Activated T-cell treated with anti-CD3 and anti-CD28 coated beads, Interleukin-2, amount 50 U/mL, for 4 hours (primary cell): ENCODE measurements at places on chromosomes 11 and 22. TPM values are rescaled to one million over a fixed set of nuclear protein-coding genes. Genes with fewer than 3 reads are reported as not detected.

The VEGFB gene
- total RNA-seq, result 41.5 TPM

- no peak for DNase-seq
Observed at GRCh38 chr11:47587039-47587716, 700 bp downstream of the FAM180B start.

- no peak for DNase-seq
Observed at GRCh38 chr11:62142043-62142375, 18.2 kb downstream of the INCENP start.

GRCh38 chr11:37978647-37979046 lies 1380.6 kb upstream of the RAG2 start:
- DNase-seq, result no peak

GRCh38 chr11:59865031-59865430 lies 1.3 kb downstream of the TCN1 start:
- DNase-seq, result no peak

GRCh38 chr11:1121813-1122663 lies 35.7 kb upstream of the MUC5AC start:
- no peak for DNase-seq

- no peak for DNase-seq
Observed at GRCh38 chr11:20093775-20094174, 66.5 kb downstream of the DBX1 start.

- peak; percentile 50 for DNase-seq
Observed at GRCh38 chr11:64553554-64554201, 37.3 kb upstream of the SLC22A12 start.

- DNase-seq, result no peak
Observed at GRCh38 chr11:44695169-44695833, 31.5 kb upstream of the TSPAN18 start.

The ZNF280B gene
- total RNA-seq, result 2.6 TPM

DNA sequence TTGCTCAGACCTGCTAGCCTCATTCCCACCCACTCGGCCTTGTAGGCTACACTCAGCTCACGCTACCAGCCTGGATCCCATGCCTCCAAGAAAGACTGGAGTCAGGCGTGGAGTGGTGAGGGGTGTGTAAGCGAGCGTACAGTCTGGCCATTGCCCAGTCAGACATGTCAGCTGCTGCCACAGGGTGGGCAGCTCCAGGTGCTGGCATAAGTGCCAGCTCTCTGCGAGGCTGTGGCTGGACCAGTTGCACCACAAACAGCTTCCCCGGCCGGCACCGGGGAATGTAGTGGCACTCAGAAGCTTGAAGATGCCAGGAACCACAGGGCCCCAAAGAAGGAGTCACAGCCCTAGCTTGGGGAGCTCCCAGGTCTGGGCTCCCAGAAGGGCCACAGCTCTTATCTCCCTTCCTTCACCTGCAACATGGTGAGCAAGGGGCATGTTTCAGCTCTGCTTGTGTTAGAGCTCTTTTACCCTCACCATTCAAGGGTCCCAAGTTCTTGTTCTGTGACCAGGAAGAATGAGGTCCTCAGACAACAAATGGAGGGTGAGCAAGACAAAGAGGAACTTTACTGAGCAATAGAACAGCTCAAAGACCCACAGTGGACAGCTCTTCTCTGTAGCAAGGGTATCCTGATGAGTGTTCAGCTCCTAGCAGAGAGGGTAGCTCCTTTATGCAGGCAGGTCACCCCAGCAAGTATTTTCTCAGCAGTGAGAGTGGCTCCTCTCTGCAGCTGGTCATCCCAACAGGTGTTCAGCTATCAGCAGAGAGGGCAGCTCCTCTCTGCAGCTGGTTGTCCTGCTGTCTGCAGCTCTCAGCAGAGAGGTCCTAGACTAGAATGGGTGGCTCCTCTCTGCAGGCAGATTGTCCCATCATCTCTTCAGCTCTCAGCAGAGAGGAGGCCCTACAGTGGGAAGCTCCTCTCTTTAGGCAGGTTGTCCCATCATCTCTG lies 6.0 kb downstream of the SBF2 start:
- no peak for DNase-seq

GRCh38 chr11:65100674-65101350 lies 4.8 kb downstream of the VPS51 start:
- DNase-seq, result no peak

GRCh38 chr22:36336246-36337182 lies 51.3 kb downstream of the MYH9 start:
- no peak for DNase-seq

The HEPN1 gene
- not detected for total RNA-seq

The C22orf42 gene
- total RNA-seq, result not detected

DNA sequence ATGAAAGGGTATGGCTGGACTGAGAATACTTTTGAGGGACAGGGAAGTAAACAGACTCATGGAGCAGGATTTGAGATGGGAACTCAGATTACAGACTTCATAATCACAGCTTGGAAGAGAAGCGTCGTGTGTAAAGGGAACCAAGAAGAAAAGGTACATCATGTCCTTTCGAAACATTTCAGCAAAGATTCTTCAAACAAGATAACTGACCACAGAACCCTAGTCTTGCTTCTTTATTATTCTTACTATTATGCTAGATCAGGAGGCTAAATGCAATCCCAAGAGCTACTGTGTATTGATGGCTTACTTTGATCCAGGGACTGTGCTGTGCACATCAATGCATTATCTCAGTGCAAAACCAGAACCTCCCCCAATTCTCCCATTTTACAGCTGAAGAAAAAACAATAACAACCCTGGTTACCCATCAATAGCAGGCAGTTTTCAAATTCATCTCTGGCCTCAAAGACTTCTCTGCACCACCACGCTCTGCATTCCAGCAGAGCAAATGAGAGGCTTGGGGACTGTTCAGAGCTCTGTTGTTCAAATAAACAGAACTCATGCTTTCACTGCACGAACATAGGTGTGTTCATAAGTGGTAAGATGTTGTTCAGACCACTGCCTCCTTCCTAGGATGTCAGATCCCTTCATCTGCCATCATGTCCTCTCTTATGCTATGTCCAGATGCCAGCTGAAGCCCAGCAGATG lies 104.8 kb upstream of the NAV2 start:
- DNase-seq, result no peak

The LUZP2 gene
- total RNA-seq, result not detected

The ATL3 gene
- total RNA-seq, result 49.1 TPM

DNA sequence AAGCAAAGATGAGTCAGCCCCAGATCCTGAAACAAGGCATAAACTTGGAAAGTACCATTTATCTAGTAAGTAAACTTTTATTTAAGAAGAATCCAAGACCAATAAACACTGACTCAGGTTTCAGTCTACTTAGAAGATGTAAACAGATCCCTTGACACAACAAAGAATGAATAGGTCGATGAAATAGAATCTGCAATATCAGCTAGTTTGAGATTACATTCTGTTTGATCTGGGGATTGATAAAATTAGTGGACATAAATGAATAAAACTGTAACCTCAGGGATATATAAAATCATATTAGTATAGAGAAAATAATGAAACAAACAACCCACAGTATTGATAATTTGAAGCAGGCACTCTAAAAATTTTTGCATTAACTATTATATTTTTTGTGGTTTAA lies 708.9 kb downstream of the FAM181B start:
- DNase-seq, result no peak

- DNase-seq, result no peak
Observed at GRCh38 chr11:60530454-60531100, 15.4 kb downstream of the MS4A13 start.

- no peak for DNase-seq
Observed at GRCh38 chr11:94825031-94825430, 56.9 kb downstream of the AMOTL1 start.

The RAG1 gene
- 0.08 TPM for total RNA-seq

DNA sequence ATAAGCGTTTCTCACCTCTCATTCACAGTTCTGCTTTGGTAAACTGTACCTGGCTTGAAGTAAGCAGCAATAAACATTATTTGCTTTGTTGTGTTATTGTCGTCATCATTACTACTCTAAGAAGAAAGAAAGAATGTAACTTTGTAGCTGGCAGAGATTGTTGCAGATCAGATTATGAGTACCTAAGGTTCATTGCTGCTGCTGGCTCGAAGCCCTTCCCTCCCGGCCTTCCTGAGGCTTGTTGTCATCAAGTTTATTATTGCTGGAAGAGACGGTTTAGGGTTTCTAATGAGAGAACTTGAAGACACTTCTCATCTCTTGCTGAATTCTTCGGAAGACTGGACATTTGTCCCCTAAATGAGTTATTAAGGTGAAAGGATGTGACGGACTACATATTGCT lies 101.3 kb downstream of the GRAMD1B start:
- DNase-seq, result no peak

DNA sequence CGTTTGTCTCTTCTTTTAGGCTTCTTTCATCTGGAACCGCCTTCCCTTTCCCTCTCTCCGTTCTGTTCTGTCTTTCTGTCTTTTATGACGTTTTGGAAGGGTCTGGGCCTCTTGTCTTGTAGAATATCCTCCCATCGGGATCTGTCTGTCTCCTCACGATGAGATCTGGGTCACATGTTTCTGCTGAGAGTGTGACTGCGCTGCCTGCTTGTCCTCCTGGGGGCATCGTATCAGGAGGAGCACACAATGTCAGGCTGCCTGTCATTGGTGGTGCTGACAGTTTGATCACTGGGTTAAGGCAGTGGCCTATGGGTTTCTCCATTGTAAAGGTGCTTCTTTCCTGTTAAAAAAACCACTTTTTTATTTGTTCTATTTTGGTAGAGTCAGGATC lies 60.4 kb upstream of the PARVG start:
- no peak for DNase-seq

- DNase-seq, result no peak
Observed at GRCh38 chr11:130478204-130478701, 29.8 kb downstream of the ADAMTS15 start.

The MAJIN gene
- total RNA-seq, result not detected

- DNase-seq, result no peak
Observed at GRCh38 chr11:42960521-42961088, 351.2 kb upstream of the API5 start.

DNA sequence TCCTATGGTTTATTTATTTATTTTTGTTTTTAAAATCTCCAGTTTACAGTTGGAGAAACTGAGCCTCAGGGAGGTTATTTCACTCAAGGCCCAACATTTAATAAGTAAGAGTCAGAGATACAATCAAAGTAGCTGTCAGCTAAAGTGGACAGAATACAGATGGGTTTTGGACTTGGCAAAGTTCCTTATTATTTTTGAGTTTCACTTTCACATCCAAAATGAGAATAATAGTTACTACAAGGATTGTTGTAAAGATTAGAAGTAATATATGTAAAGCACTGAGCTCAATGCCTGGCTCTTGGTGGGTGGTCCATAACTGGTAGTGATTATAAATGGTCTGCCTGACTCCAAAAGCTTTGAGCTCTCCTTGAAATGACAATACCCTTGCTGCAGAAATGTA lies 87.5 kb upstream of the SESN3 start:
- DNase-seq, result no peak

The CASP1 gene
- 11.5 TPM for total RNA-seq

DNA sequence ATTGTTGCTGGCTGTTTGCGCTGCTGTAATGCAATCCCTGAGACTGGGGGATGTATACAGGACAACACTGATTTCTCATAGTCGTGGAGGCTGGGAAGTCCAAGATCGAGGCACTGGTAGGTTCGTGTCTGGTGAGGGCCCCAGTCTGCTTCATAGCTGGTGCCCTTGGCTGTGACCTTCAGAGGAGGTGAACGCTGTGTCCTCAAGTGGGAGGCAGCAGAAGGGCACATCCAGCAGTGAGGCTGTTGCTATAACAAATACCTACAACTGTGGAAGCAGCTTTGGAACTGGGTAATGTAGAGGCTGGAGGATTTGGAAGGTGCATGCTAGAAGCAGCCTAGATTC lies 21.3 kb downstream of the KRTAP5-5 start:
- no peak for DNase-seq

The XKR3 gene
- total RNA-seq, result not detected

DNA sequence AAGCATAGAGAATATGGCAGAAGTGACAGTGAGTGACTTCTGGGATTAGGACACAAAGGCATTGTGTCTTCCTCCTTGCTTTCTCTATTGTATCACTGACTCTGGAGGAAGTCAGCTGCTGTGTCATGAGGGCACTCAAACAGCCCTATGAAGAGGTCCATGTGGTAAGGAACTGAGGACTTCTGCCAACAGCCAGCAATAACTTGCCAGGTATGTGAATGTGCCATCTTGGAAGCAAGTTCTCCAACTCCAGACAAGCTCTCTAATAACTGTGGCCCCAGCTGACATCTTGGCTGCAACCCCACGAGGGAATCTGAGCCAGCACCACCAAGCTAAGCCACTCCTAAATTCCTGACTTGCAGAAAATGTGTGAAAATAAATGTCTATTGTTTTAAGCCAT lies 83.6 kb upstream of the ZBED5 start:
- no peak for DNase-seq

GRCh38 chr11:72358466-72359405 lies 75.6 kb downstream of the CLPB start:
- no peak for DNase-seq

DNA sequence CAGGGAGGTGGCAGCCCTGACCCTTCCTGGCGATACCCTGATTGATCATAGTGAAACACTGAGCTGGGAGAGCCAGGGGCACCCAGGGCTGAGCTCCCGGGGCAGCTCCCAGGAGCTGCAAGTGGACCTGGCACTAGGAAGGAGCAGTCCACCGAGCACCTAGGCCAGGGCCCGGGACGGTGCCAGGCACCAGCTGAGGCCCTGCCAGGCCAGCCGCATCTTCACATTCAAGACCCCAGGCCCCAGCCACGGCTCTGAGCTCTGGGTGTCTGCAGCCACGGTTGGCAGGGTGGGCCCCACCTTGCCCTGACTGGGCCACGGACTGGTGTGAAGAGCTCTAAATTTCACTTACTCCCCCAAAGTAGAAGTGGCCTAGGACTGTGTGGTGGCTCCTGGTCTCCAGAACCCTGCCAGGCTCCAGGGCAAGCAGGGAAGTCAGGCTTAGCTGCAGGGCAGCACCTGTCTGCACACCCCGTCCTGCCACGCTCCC lies 58.3 kb downstream of the RTN4R start:
- DNase-seq, result no peak

DNA sequence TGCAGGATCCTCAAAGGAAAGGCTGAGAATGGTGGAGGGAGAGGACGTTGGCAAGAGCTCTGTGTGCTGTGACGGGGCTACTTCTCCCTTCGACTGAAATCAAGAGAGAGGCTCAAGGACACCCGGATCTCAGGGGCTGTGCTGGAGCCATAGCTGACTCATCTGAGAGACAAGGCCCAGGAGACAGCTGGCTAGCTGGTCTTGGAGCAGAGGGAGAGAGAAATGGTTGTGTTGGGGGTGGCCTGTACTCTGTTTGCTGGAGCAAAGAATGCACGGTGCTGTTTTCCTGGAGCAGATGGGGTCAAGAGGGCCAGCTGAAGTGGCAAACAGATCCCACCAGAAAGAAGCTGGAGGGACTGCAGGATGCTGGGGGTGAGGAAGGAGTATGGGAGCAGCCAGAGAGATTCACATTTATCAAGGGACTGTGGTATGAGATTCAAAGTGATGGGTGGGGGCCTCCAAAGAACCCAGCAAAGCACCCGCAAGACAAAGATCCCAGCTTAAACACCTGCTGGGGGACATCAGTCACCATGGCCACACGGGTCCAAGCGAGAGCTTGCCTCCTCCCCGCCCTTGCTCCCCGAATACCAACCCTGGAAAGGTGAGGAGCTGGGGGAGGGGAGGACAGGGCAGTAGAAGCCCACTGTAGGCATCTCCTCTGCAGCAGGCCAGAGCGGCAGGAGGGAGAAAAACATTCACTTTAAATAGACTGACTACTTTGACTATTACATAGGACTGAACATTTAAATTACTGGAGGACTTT lies 40.8 kb downstream of the MAP6 start:
- DNase-seq, result no peak
